ENCODE measurements at places on chromosomes 13 and 19.

DNA sequence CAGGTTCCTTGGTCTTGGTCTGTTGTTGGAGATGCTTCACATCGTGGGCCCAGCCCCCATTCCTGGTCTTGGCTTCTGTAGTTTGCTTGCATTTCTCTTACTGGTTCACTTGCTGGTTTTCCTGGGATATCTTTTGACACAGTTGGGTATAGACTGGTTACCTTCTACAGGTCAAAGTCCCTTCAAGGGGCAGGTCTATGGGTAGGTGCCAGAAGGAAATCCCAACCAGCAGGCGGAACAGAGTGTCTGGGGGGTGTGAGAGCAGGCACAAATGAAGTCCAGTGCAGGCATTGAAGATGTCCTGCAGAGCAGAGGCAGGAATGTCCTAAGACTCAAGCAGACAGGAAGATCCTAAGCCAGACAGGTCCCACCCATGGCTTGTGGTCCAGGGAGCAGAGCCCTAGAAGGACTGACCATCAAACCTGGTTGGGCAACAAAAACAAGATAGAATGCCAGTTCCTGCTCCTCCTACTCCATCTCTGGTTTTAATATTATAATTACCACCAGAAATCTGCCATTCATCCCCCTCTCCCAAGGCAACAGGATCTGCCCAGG is 17.7 kb upstream of the WASF3 start:
- no peak for DNase-seq

DNA sequence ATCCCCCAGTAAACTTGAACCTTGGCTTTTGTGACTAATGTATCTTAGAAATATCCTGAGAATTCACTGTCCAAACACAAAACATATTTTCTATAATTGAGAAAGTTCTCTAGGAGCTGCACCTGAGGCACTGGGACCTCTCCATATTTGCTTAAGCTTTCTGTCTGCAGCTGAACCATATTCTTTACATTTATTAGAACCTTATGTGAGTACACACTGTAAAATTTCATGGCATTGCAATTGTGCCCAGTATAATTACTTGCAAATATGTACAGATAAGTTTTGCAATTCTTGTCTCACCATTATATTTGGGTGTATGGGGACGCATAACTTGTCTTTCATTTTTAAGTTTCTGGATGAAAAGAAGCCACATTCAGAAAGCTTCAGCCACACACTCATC is 280.7 kb upstream of the KLHL1 start:
- DNase-seq: no peak

DNA sequence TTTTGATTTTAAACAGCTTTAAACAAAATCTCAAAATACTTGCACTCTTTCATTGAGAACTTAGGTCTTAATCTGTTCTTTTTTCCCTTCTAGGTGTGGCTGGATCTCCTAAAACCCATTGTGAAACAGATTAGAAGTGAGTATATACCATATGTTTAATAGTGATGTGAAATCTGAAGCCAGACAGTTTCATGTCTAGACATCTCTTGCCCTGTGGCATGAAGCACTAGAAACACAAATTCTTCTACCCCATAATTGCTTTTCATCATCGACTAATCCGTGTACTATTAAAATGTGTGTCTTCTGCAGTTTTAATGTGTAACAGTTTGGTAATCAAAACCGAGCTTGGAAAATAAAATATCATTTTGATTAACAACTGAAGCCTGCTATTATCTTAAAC is 188.2 kb upstream of the RNF113B start:
- DNase-seq: no peak

DNA sequence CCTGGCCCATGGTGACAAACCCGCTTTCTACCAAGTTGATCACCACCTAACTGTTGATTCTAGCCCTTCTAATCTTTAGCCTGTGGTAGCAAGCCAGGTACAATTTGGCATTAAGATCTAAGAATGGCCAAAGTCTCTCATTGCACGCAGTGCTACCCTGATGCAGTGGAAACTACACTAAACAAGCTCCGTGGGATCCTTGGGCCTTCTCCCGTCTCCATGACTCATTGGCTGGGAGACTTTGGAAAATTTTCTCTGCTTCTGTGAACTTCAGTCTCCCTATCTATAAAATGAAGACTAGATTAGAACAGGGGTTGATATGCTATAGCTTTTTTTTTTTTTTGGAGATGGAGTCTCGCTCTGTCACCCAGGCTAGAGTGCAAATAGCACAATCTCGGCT is 223.0 kb downstream of the TSHZ3 start:
- no peak for DNase-seq

GRCh38 chr19:3658004-3658869 is 31.6 kb upstream of the CACTIN start:
- no peak for DNase-seq

GRCh38 chr13:62931853-62932252 is 1516.2 kb upstream of the PCDH20 start:
- DNase-seq: no peak

DNA sequence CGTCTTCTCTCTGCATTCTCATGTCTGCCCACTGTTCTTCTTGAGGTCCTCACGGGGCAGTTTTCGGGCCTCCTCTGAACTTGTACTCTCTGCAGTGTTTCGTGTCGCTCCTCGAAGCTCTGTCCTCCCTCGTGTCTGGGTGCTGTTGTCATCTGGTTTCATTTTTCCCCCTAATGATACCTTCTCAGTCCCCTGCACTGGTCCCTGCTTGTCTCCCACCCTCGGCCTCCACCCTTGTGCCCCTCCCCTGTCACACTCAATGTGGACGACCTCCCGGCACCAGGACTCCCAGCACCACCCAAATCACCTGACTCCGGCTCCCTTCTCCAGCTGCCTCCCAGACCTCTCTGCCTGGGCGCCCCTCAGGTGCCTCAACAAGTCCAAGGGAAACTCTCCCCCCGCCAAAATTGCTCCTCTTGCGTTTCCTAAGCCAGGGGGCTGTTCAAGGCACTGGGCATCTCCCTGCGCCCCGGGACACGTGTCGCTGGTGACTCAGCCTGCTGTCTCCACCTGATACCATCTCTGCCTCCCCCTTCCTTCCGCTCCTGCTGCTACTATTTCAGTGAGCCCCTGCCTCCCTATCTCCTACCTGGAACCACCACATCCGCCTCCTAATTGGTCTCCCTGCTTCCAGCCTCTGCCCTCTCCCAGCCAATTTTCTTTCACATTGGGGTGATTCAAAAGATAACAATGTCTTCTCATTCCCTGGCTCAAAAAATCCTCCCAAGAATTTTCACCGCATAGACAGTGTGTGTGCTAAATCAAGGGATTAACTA is 49.5 kb downstream of the RFX2 start:
- DNase-seq: no peak

DNA sequence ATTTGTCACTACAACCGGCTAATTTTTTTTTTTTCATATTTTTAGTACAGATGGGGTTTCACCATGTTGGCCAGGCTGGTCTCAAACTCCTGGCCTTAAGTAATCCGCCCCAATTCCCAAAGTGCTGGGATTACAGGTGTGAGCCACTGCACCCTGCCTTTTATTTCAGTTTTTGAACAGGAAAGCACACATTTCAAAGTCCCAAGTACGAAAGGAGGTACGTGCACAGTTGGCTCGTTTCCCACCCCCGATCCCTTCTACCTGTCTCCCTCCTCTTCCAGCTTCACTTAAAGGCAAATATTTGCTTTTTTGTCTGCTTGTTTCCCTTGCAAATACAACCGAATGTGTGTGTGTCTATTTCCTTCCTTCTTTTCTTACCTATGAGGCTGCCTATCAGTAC is 30.5 kb downstream of the ZIC5 start:
- no peak for DNase-seq

GRCh38 chr13:22735011-22735995 is 445.5 kb upstream of the SGCG start:
- DNase-seq: no peak

- DNase-seq: no peak
Observed at GRCh38 chr13:102286326-102286725, 115.5 kb downstream of the FGF14 start.

DNA sequence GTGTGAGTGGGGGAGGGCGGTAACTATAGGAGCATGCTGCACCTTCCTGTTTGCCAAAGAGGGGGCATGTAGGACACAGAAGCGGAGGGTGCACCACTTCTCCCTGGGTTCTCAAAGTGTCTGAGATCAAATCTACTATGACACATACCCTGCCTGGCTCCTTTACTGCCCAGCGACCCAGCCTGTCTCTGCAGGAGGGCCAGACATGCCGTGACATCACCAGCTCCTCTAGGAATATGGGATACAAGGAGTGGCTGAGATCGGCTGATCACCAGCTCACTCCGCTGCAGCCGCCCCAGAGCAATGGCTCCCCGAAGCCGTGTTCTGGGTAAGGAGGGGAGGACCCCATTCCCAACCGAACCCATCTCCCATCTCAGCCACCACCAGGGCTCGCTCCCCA is 16.4 kb upstream of the IGFL1 start:
- DNase-seq: no peak

DNA sequence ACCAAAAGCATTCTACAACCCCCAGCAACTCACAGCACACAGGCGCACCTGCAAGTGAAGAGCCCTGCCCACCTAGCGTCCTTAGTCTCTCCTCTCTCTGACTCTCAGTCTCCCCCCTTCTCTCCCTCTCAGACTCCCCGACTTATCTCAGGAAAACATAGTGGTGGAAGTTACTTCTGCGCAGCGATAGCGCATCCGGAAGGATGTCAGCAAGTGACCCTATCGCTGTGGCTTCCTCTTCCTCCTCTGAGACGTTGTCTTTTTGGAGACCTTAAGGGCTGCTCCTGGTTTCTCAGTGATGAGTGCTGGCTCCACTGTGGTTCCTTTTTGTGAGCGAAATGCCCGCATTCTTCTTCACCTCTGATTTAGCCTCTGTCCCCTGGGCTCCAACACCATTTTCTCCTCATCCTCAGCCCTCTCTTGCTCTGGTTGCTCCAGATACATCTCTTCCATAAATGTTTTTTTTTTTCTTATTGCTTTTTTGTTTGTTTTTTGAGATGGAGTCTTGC is 1.4 kb upstream of the YIF1B start:
- peak; percentile 13 for DNase-seq

DNA sequence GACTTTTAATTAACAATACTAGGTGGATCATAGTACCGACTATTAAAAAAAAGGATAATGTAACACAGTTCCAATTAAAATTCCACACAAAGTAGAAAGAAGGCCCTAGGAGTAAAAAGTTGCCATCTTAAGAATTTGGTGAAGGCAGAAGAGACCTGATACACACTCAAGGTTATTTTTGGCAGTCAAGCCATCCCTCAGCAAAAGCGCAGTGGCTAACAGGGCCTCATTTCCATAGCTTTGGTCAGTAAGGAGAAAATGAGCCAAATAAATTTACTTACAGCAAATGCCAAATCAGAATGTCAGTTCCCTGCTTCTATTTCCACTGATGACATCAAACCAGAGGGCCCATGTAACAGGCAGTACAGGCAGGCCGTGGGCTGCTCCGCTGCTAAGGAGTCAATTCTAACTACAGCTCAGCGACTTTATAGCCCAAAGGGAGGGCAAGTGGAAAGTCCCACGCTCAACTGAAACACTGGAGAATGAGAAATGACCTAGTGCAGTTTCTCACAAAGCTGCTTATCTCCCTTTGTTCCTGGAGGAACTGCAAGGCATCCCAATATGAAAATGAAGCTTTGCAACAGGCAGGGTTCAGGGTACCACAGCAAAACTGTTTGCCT is 6.3 kb downstream of the ARGLU1 start:
- DNase-seq: no peak

- no peak for DNase-seq
Observed at GRCh38 chr19:8306235-8307054, 1.7 kb downstream of the CD320 start.

- DNase-seq: no peak
Observed at GRCh38 chr19:7748756-7749155, 1.4 kb upstream of the CD209 start.

DNA sequence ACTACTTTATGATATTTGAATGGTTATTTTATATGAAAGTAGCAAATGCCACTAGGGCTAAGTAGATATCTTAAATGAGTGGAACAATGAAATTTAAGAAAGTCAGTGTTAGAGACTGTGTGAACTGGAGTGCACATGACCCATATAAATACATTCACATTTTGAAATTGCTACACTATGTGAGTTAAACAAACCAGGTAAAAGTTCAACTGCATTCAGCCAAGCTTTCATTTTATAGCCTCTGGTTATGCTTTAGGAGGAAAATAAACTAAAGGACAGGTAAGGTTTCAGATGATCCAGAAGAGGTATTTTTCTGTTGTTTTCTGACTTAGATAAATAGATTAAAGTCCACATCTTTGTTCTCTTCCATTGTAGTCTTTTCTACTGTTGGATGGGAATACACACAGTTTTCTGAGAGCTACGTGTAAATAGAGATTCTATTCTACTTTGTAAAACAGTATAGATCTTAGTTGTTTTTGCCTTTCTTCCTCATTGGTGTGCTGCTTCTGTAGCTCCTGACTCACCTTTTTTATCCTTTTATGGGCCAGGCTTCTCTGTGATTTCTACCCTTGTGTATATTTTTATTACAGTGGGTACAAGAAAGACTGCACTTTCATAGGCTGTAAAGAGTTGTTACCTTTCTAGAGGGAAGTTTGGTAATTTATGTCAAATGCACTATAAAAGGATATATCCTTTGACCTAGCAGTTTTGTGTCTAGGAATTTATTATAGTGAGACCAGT is 54.6 kb upstream of the KCTD4 start:
- DNase-seq: no peak

- DNase-seq: no peak
Observed at GRCh38 chr13:109113427-109113826, 484.0 kb downstream of the MYO16 start.

DNA sequence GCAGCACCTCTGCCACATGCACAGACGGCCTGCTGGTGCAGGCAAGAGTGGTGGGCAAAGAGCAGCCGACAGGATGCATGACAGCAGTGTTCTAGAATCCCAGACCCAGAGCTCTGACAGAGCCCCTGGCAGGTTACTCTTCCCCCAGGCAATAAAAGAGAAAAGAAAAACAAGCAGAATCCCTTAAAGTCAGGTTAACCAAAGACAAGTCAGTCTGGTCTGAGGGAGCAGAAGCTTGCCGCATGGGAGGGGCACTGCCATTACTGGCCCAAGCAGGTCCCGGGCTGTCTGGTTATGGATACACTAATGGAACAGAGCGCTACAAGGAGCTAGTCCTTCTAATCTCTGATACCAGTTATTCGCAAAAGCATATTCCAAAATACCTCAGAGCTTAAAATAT is 36.1 kb upstream of the DOCK9 start:
- no peak for DNase-seq

DNA sequence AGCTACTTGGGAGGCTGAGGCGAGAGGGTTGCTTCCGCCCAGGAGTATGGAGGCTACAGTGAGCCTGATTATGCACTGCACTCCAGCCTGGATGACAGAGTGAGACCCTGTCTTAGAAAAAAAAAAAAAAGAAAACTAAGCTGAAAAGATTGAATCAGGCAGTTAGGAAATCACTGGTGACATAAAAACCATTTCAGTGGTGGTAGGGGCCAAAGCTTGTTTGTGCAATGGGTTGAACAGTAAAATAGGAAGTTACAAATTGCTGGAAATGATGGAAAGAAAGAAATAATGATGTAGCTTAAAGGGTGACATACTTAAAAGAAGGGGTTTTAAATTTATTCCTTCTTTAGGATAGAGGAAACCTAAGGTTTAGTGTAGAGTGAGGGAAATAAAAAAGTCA is 4.8 kb upstream of the OXGR1 start:
- no peak for DNase-seq

GRCh38 chr13:30510811-30511371 is 45.2 kb upstream of the HMGB1 start:
- no peak for DNase-seq

Measured in T-helper 2 cell (primary cell).